Lower lobe of right lung (tissue), 2 donors: ENCODE measurements at places on chromosomes 1 and 21. TPM values are rescaled to one million over a fixed set of nuclear protein-coding genes. Genes with fewer than 3 reads are reported as not detected.

DNA sequence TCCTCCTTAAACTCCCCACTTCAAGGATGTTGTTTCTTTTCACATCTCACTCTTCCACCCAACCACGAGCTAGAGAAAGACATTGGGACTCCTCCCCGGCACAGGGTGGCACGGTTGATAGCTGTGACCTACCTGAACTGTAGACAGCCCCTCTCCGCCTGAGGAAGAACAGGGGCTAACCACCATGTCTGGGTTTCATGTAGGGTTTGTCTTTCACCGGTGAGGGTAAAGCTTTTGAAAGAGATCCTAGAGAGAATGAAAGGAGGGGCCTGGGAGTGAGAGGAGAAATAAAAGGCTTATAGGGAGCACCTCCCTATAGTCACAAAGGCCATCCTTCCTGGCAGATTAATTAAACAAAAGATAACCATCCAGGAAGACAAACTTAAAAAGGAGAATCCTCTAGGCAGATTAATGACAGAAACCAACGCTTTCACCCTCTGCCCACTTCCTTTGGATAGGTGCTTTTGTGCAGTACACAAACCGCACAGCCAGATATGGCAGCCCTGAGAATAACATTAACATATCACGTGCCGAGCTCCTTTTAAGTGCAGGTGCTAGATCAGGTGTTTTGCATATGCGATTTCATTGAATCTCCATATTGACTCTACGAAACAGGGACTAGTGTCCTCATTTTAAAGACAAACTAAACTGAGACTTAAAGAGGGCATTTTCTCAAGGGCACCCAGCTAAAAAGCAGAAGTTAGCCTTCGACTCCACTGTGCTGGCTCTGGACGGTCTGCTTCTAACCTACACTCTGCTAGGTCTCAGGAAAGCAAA lies 178.1 kb upstream of the RUNX1 start:
- H3K27me3 ChIP-seq = peaks cover 4% of the 10 kb centered on the region
- H3K4me3 ChIP-seq = no peak overlapping the region
- no peak overlapping the region for H3K27ac ChIP-seq
- H3K4me1 ChIP-seq = peaks cover 3% of the 10 kb centered on the region
- no peak for DNase-seq

DNA sequence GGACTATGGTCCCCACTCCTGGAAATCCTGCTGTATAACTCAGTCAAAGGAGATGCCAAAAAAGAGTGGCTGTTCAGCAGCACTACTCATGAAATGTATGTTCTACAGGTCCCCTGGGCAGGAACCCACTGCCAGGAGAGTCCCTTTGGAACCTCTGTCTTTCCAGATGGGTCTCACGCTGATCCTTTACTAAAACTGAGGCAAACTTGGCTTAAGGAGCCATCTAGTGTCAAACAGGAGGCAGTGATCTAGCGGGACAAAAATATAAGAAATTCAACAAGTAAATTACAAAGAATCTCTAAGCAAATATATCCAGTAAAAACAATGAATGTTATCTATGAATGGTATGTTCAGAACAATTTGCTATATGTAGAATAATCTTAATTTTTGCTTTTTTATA lies 80.5 kb upstream of the PRMT6 start:
- no peak overlapping the region for H3K4me3 ChIP-seq
- no peak for DNase-seq
- H3K27me3 ChIP-seq = no peaks in the 10 kb centered on the region

DNA sequence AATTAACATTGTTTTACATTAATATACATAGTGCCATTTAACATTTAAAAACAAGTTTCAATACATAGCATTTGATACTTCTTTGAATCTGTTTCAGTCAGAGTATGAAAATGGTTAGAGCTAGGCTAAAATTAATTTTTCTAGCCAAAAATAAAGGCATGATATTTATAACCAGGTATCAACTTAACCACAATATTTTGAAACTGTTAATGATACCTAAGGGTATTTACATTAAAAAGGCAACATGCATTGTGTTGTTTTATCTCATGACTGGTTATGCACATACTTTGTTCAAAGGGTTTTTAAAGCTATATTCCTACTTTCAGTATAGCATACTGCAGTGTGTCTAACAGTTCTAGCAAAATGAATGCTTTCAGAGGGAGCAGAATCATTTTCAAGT lies 130.0 kb downstream of the HS2ST1 start:
- H3K27me3 ChIP-seq = no peaks in the 10 kb centered on the region
- H3K27ac ChIP-seq = no peak overlapping the region
- no peaks in the 10 kb centered on the region for H3K4me1 ChIP-seq

DNA sequence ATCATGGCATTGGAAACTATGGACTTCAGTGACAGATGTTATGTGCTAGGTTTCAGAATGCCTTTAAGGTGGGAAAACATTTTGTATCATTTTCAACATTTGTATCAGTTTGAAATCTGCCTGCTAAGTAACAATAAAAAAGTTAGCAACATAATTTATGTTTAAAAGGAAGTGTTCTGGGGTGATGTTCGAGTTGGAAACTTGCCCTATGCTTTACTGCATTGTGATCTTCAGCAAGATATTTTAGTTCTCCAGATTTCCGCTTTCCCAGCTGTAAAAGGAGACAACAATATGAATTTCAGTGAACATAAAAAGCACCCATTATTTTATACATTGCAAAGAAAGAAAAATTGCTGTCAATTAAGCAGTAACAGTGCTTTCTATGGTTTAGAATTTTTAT lies 187.4 kb downstream of the DISC1 start:
- no peaks in the 10 kb centered on the region for H3K27me3 ChIP-seq
- H3K4me1 ChIP-seq = peaks cover 3% of the 10 kb centered on the region
- no peak for DNase-seq
- no peak overlapping the region for H3K27ac ChIP-seq
- no peaks in the 10 kb centered on the region for H3K36me3 ChIP-seq
- H3K4me3 ChIP-seq = no peak overlapping the region

Gene APOBEC4
- total RNA-seq = 3.0 TPM

Gene HAO2
- total RNA-seq = not detected

Gene ASPM
- total RNA-seq = 1.6 TPM
